CD14-positive monocyte (primary cell): ENCODE measurements at places on chromosomes 7 and 10. TPM values are rescaled to one million over a fixed set of nuclear protein-coding genes. Genes with fewer than 3 reads are reported as not detected.

MSS51 gene
- polyA plus RNA-seq = 2.0 and 4.9 TPM in 2 replicates

DNA sequence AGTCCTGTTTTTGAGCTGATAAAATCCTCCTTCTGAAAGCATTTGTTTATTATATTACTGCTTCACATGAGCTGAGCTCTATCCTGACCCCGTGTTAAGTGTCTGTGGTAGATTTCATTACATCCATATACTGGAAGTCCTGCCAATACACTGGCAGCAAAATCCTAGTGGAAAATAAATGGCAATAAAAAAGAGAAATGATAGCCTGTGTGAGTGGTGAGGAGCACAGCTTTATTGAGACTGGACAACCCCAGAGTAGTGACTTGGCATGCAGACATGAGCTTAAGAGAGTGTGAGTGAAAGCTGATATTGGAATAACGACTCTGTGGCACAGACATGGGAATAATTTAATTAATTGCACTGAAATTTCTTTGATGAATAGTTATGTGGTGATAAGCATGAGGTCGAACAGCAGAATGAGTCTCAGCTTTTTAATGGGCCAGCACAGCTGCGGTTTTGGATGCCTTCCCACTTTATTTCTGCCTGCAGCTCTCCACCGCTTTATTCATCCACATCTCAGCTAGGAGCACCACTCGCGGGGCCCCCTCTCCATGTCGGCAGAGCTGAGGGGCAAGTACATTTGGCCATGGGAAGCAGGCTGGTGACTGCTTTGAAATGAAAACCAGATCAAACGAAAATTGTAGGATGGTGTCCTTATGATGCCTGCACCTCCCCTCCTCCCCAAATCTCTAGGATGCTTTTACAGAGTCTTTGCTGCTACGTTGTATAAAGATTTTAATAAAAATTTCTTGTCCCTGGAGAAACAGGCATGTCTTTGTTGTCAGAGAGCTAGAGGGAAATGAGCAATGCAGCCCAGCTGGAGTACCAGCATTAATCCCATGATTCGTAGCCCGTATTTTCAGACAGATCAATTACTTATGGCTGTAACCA lies 494.3 kb downstream of the AUTS2 start:
- no peak for DNase-seq

DNA sequence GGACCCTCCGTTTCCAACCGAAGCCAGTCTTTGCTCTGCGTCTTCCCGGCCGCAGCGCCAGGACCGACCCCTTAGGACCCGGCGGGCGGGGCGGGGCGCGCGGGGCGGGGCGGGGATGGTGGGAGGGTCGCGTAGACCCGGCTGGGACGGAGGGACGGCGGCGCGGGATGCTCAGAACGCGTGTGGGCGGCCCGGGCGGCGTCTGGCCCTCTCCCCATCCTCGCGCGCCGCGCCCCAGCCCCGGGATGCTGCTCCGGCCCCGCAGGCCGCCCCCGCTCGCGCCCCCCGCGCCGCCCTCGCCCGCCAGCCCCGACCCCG lies at the start of gene UTF1:
UTF1 (plus strand) TSS at position 174 of the 318 bp plus-strand sequence; CDS start at position 246, 72 bp downstream.
- no peak for DNase-seq

- no peak for DNase-seq
Observed at GRCh38 chr7:25117226-25118047, 7.6 kb downstream of the CYCS start.

DNA sequence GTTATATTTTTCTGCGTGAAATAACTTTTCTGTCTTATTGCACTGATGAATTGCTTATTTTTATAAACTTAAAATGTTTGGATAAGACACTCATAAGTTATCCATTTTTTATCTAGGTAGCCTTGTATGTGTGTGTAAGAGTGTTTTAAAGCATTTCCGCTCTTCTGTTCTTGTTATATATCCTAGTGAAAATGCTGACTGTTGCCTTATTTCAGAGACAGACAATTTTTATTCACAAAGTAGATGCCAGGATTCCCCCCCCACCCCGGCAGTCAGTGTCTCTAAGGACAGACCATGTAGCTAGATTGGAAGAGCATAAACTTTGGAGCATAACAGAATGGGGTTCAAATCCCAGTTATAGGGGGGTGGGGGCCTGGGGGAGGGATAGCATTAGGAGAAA lies 1.6 kb downstream of the SMC3 start:
- no peak for DNase-seq

DNA sequence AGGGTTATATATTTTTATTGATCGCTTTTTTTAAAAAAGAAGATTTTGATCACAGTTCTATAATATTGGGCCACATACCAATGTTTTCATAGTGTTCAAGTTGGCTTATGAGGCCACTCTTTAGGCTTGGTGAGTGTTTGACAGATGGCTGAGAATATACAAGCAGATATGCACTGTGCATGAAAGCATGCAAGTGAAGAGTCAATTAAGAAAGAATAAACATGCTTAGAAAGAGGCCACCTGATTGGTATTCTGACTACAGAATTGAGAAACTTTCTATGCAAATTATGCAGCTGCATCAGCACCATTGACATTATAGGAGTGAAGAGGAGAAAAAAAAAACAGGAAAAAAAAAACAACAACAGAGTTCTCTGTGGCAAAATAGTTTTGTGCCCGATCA lies 39.9 kb downstream of the CABCOCO1 start:
- no peak for DNase-seq

GRCh38 chr10:94361171-94361794 lies 1.5 kb downstream of the NOC3L start:
- DNase-seq = no peak

DNA sequence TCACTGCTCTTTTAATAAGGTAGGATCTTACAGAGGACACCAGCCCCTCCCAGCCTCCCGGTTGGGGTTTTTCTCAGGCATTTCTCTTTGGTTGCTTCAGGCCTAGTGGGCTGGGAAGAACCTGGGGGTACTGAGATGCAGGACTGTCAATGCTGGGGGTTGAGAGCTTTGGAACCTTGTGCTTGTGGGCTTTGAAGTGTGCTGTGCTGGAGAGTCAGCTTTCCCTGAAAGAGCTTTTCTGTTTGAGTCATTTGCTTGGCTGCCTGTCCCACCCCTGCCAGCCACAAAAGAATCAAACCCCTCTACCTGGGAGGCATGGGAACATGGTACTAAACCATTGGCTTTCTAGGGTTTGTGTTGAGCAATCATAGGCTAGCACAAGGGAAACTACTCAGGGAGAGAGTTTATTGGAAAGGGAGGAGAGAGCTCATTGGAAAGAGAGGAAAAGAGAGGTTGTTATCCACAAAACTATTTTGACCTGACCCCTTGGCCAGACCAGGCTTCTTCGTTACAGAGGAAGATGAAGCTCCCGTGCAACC lies 1.4 kb downstream of the SCD start:
- no peak for DNase-seq

GRCh38 chr7:50681432-50682045 lies 101.2 kb downstream of the GRB10 start:
- no peak for DNase-seq

DNA sequence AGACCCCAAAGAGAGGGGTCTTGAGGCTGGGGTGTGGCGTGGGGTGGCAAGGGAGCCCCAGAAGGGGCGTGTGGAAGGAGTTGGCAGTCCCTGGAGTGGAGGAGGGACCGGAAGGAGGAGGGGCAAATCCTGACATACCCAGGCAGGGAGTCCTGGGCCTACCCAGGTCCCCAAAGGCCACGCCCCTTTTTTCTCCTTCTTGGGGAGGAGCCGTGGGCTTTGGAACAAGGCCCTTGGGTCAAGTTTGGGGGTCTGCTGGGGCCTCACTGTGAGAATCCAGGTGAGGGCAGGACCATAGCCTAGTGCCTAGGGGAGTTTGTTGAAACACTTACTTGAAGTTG lies 1.2 kb upstream of the SMARCD3 start:
- no peak for DNase-seq

- peak; percentile 3 for DNase-seq
Observed at GRCh38 chr10:133456041-133456951, 2.6 kb downstream of the SCART1 start.

- DNase-seq = no peak
Observed at GRCh38 chr10:30536578-30536977, 93.0 kb downstream of the LYZL2 start.

DNA sequence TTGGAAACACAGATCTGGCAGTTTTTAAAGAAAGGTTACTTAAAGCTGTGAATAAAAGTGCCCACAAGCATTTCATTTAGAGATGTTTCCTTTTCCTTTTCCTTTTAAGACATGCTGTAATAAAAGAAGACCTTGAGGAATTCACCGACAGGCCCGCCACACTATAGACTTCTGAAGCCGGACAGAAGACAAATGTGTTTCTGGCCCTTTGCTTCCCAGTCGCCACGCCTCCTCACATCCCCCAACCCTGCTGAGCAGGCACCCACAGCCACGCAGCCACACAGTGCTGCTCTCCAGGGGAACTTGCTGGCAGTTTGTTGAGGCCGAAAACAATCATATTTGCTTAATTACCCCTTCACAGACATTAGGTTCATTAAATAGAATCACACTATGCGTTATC lies 83.4 kb downstream of the SLC25A13 start:
- DNase-seq = no peak

TMEM236 gene
- 0.01 and 0.08 TPM in 2 replicates for polyA plus RNA-seq

- DNase-seq = no peak
Observed at GRCh38 chr10:62817121-62817765, 1.1 kb upstream of the EGR2 start.

GRCh38 chr10:59106441-59106840 lies 70.0 kb upstream of the PHYHIPL start:
- DNase-seq = no peak

GRCh38 chr10:101693651-101693977 lies 1.4 kb downstream of the FBXW4 start:
- DNase-seq = no peak

DNA sequence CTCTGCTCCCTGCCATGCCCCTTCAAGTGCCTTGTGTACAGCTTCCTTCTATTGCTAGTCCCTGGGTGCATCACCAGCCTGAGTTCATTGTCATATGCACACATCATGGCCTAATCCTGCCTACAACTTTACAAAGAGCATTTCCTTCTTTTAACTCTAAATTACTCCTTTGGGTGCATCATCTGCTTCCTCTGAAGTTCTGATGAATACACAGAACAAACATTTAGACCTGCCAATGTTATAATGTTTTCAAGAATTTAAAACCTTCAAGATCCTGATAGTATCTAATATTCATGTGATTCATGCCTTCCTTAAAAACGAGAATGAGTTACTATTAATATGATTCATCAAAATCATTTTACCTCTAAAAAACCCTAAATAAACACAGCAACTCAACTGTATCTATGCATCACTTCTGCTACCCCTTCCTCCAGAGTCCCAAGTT lies 357.1 kb downstream of the MAGI2 start:
- no peak for DNase-seq

GRCh38 chr7:121562259-121562658 lies 166.2 kb upstream of the FAM3C start:
- no peak for DNase-seq

- peak; percentile 37 for DNase-seq
Observed at GRCh38 chr10:3090914-3091787, 23.8 kb downstream of the PFKP start.

DNA sequence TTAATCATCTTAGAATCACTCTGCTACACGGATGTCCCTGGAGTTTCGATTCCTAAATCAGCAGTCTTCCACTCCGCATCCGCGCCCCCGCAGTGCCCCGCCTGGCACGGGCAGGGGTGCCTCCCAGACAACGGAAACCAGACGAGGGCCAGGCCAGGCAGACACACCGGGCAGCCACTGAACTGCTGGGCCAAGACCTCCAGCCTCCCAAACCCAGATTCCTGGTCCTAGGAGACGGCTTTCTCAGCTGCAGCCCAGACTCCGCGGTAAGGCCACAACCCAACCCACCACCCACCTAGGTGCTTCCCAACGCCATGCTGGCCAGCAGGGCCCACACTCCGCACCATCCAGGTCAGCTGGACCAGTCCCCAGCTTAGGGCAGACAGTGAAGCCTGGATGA lies 33.2 kb downstream of the MAD1L1 start:
- DNase-seq = no peak

GRCh38 chr7:144997512-144997911 lies 161.7 kb upstream of the TPK1 start:
- no peak for DNase-seq

DNA sequence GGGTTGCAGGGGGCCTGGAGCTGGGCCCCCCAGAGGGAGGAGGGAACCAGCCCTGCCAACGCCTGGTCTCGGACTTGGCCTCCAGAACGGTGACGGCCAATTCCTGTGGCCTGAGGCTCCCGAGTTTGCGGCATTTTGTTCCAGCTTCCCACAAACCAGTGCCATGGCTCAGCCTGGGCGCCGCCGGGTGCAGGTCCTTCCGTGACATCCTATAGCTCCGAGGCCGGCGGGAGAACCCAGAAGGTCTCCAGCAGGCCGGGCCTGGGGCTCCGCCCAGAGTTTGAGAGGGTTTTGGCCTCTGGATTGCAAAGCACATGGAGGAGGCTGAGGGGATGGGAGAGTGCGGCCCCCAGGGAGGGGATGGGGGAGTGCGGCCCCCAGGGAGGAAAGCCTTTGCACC lies 92.6 kb downstream of the UNCX start:
- DNase-seq = no peak

DLX6 gene
- polyA plus RNA-seq = not detected

- no peak for DNase-seq
Observed at GRCh38 chr10:125428054-125428453, 254.9 kb downstream of the TEX36 start.

DNA sequence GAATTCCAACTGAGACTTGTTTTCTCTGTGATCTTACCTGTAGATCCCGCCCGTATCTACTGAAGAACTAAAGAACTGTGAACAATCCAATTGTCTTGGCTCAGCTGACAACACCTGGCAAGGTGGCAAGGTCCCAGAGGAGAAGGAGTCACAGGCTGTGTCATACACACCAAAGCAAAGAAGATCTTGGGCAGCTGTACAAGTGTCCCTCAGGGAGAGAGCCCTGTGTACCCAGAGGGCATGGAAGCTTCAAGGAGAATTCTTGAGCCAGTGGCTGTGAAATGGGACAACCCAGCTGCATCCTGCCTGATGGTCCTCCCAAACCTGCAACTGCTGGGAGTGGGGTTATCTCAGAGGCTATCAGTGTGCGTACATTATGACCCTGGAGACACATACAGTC lies 46.7 kb upstream of the TECTB start:
- no peak for DNase-seq

A1CF gene
- not detected in 2 replicates for polyA plus RNA-seq

- DNase-seq = peak; percentile 38
Observed at GRCh38 chr10:29702273-29703164, 67.7 kb upstream of the SVIL start.

DNA sequence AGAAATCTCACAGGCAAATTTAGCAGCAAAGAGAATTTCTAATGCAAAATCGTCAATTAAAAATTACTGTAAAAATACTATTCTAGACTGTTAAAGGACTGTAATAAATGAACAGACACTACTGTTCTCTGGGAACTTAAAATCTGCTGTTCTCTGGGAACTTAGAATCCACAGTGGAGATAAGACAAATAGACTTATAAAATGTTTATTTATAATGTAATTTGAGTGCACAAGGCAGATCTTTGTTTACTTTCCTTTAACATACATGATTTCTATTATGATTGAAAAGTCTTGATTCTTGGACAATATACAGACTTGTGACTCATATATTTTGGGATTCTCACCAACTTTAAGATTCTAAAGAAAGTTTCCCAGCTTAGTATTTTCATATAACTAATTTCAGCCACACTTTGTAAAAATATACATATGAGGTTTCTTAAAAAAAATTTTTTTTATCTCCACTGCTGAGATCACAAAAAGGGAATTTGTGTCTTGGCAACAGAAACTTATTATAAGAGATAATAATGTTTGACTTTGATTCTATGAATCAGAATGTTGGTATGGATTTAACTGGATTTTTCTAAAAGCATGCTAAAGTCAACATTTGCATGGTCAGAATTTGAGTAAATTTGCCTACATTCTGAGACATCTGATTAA lies 166.3 kb upstream of the RHOBTB1 start:
- no peak for DNase-seq

HELLS gene
- polyA plus RNA-seq = 0.04 TPM
